ENCODE measurements at places on chromosomes 1 and 21.

- peak; percentile 74 for DNase-seq
Observed at GRCh38 chr1:17633654-17634053, 94.2 kb downstream of the ARHGEF10L start.

DNA sequence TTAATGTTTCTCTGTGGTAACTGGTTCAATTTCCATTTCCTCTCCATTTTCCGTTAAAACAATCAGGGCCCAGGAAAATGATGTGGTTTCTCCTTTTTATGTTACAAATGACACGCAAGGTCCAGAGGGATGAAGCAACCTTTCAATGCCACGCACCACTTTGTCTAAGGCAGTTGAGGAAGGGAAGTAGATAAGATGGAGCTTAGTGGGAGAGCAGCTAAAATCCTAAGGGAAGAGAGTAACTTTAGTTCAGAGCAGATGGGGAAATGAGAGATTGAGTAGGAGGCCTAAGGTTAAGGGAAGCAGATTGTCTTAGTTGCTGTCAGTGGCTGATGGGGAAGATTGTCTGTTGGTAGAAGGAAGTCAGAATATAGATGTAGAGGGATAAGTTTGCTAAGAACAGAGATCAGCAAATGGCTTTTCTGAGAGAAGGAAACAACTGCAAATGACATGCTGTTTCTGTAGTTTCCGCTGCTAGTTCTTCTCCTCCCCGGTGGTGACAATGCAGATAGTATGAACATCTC lies 660 bp downstream of the CD1C start:
- DNase-seq: peak; percentile 62

DNA sequence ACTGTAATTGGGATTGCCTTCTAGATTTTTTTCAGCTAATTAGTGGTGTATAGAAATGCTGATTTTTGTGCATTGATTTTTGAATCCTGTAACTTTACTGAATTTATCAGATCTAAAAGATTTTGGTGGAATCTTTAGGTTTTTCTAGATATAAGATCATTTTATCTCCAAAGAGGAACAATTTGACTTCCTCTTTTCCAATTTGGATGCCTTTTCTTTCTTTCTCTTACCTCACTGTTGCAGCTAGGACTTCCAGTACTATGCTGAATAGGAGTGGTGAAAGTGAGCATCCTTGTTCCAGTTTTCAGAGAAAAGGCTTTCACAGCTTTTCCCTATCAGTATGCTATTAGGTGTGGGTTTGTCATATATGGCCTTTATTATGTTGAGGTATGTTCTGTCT lies 53.6 kb downstream of the TESK2 start:
- no peak for DNase-seq

DNA sequence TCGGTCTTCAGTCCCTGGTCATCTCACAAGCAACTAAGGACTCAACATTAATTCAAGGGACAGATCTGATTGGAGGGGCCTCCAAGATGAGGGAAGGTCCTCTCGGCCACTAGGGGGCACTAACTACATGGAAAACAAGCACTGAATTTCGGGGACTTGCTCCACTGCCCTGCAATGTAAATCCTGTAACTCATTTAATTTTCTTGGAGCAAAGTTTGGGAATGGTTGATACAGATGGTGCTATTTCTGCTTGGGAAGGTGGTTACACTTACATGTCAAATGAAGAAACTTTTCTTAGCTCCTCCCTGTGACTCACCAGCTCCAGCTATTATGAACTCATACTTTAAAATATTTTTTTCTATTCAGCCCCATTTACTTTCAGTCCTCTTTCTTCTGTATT lies 97.4 kb upstream of the KCNJ15 start:
- peak; percentile 76 for DNase-seq

DNA sequence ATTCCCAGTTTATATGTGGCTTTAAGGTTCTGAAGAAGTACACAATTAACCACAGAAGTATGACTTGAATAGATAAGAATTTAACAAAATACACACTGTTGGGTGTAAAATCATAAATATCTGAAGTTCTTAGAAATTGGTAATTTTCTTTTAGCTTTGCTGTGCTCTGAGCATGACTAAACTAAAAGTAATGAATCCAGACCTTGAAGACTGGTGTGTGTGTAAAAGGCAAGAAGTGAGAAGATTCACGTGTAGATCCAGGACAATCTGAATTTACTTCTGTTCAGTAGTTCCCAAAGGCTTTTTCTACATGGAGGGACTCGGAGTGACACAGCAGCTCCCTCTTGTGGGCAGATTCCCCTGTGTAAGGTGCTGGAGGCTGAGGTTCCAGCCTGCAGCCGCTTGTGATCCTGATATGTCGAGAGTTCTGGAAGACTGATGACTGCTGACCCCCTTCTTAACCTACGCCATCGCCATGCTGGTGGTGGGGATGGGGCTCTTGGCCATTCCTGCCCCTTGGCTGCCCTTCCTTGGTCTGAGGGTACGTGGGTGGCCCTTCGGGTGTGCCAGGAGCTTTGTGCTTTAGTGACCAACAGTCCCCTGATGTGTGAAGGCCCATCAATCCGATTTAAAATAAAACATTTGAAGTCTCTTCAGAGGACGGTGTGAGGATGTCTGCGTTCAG lies 62.7 kb downstream of the ADARB1 start:
- peak; percentile 68 for DNase-seq

GRCh38 chr1:76715474-76715873 lies 151.8 kb upstream of the ST6GALNAC5 start:
- DNase-seq: no peak

All from inflammatory macrophage treated with lipopolysaccharide for 1 hour (primary cell).